ENCODE measurements at places on chromosomes 13 and 19.

DNA sequence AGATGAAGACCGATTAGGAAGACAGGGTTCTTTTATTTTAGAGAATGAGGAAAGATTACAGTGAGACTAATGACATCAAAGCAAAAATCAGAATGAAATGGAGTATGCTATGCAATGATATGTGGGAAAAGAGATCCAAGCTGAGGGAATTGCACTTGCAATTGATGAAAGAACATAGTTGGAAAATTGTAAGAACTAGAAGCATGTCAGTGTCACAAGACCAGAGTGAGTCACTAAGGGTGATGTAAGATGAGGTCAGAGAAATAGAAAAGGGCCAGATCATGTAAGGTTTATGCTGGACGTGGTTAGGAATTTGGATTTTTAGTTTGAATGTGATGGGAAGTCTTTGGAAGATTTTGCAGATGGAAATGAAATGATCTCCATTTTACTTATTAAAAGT, 1937.3 kb downstream of the OLFM4 start:
- DNase-seq: no peak

DNA sequence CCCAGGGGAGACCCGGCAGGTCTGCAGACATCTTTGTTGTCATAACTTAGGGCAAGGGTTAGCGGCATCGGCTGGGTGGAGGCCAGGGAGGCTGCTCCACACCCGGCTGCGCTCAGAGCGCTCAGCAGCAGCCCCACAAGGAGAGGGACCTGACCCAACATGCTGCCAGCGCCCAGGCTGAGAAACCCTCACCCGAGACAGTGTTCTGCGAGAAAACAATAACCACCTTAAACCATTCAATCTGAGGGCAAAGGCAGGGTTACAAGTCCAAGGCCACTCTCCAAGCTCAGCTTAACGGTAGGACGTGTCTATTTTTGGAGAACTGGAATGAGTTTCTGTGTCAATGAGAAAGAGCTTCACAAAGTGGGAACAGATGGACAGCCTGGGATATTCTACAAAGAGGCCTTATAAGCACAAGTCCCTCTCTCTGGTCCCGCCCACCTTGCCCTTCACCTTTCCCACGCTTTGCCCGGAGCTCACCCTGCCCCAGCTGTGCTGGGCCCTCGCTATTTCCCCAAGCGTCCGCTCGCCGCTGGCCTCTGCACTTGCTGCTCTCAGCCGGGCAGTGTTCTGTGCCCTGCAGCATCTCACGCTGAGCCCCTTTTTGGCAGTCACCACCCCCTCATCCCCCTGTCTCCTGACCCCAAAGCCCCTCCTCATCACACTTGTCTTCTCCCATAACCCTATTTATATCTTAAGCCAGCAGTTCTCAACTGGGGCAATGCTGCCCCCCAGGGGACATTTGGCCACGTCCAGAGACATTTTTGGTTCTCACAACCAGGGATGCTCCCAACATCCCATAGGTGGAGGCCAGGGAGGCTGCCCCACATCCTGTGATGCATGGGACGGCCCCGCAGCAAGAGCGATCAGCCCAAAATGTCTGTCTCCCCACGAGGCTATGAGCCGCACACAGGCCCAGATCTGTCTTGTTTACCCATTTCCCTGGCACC, 17.6 kb downstream of the PPP1R12C start:
- no peak for DNase-seq

GRCh38 chr13:22427066-22427465, 753.7 kb upstream of the SGCG start:
- DNase-seq: no peak

GRCh38 chr13:68190818-68191217, 960.7 kb upstream of the PCDH9 start:
- DNase-seq: no peak

GRCh38 chr19:5789886-5790558, 941 bp downstream of the DUS3L start:
- no peak for DNase-seq

DNA sequence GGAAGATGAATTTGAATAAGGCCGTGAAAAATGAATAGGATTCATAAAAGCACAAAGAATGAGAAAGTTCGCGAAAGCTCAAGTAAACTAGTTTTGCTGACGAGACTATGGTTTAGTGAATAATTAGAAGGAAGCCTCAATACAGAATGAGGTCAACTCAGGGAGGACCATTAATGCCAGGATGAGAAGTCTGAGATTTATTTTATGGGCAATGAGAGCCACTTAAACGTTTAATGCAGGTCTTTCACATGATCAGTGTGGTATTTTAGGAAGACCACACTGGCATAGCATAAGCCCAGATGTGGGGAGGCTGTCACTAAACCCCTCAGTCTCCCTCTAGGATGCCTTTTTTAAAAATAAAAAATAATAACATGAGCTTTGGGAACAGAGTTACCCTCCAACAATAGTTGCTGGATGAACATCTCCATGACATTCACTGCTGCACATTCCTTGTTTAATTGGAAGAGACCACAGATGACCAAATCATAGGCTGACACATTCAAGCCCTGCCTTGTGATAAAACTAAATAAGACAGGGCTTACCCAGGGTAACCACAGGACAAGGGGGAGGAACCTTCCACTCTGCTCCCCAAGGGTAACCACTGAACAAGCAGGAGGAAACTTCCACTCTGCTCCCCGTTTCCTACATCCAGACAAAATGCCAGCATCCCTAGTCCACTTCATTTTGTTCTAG, 43.6 kb upstream of the LSM14A start:
- no peak for DNase-seq

DNA sequence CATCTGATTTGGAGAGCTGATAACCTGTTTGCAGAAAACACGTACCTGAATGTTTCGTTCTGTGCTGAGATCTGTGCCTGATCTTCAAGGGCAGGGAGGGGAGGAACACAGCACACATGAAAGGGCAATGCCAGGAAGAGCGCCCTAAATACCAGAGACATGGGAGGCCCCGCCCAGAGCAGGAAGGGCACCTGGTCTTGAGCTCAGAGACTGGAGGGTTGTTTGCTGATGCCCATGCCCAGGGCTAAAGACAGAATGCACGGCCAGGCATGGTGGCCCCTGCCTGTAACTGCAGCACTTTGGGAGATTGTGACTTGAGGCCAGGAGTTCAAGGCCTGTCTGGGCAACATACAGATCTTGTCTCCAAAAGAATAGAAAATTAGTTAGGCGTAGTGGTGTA, 183.2 kb downstream of the TUBA3C start:
- DNase-seq: no peak
